EL (cell line): ENCODE measurements at places on chromosomes 2 and 18.

DNA sequence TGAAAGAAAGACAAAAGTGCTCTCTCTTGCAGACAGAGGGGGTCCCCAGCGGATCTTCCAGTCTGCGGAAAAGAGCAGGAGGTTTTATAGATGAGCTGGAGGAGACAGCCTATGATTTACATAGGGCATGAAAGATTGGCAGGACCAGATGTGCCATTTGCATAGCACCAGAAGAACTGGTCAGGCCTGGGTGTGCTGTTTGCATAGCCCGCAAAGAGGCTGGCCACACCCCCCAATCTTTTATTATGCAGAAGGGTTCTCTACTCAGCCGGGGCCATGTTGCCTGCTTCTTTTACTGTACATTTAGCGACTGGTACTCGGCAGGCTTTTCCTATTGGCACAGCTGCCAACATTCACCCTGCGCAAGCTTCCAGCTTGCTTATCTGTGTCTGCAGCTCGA lies 317.6 kb downstream of the GALR1 start:
- DNase-seq = no peak

- DNase-seq = no peak
These were observed 34.0 kb upstream of the STRN start for GRCh38 chr2:37000318-37000717.

- DNase-seq = peak; percentile 41
These were observed 2.3 kb downstream of the EGR4 start for GRCh38 chr2:73291093-73291460.

GRCh38 chr2:48169141-48169592 lies 262.9 kb upstream of the FBXO11 start:
- DNase-seq = no peak

DNA sequence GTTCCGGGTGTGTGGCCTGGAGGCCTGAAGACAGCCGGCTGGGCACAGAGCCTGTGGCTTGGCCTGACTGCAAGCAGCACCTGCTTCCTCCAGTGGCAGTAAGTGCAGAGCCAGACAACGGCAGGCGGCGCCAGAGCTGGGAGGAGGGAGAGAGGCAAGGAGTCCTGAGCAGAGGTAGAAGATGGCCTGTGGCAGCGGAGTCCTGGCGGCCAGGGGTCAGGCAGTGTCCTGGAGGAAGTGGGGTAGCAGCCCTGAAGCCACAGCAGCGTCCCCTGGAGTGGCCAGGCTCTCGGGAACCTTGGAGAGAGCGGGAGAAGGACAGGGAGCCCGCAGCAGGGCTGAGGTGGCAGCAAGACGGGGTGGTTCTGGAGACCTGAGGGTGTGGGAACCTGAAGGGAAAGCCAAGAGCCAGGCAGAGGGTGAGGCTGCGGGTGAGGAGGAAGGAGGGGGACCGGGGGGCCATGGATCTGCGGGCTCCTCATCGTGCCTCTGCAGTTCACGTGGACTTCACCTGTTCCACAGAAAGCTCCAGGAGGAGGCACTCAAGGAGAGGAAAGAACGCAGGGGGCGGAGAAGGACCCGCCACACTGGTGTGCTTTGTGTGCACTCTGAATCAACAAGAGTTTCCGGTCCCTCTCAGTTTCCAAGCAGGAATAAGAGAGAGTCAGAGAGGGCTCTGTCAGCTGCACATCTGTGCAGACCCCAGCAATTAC lies 85.9 kb downstream of the USP40 start:
- no peak for DNase-seq

- no peak for DNase-seq
These were observed 972 bp downstream of the RSAD2 start for GRCh38 chr2:6878549-6878948.

DNA sequence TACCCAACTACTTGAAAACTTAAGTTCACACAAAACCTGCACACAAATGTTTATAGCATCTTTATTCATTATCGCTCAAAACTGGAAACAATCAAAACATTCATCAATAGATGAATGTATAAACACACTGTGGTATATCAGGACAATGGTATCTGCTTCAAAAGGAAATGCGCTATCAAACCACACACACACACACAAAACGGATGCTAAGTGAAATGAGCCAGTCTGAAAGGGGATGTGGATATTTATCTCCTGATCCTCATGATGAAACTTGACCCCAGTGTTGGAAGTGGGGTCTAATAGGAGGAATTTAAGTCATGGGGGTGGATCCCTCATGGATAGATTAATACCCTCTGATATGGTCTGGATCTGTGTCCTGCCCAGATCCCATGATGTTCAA lies 22.0 kb downstream of the PDCL3 start:
- no peak for DNase-seq

GRCh38 chr2:36373149-36373926 lies 17.8 kb downstream of the CRIM1 start:
- DNase-seq = peak; percentile 67

GRCh38 chr2:190382851-190383250 lies 25.3 kb upstream of the MFSD6 start:
- DNase-seq = peak; percentile 34

- no peak for DNase-seq
These were observed 294.7 kb upstream of the EPAS1 start for GRCh38 chr2:46002507-46002883.

- DNase-seq = no peak
These were observed 374.2 kb downstream of the NRXN1 start for GRCh38 chr2:50657735-50658134.

- DNase-seq = no peak
These were observed 12.7 kb upstream of the MAP3K2 start for GRCh38 chr2:127400533-127400896.

- DNase-seq = peak; percentile 66
These were observed 28.5 kb upstream of the NOSTRIN start for GRCh38 chr2:168773719-168774521.

DNA sequence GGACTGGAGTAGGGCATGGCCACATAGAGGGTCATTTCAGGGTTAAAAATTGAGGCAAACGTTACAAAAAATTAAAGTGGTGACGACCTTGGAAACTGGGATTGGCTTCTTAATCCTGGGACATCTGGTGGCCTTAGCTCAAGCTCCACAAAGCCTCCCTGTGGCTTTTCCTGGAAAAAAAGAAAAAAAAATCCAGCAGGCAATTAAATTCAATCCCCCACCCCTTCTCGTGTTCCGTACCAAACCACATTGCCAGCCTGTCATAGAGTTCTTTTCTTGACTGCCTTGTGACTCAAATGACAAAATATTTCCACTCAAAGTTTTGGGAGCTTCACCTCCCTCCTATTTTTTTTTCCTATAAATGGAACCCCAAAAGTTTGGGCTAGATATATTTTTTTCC lies 195.6 kb downstream of the HRH4 start:
- DNase-seq = no peak

GRCh38 chr2:160489111-160489510 lies 4.5 kb downstream of the RBMS1 start:
- peak; percentile 32 for DNase-seq

DNA sequence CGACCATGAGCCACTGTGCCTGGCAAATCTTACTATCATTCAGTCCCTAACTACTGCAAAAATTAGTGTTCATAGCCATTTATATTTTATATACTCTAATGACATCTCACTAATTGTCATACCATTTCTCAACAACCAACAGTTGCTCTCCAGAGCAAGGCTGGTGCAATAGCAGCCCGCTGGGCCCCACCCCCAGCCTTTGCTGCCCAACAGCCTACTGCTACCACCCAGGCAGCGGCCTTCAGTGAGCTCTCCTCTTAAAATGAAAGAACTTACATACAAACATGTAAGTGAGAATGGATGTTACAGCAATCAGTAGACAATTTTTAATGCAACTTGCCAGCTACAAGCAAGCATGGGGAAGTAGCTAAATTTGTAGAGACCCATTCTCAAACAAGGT lies 90.5 kb downstream of the HNRNPLL start:
- no peak for DNase-seq

GRCh38 chr2:137938204-137938603 lies 26.1 kb upstream of the HNMT start:
- DNase-seq = no peak

- no peak for DNase-seq
These were observed 115.5 kb upstream of the CHAC2 start for GRCh38 chr2:53652131-53652530.

GRCh38 chr2:195695002-195695631 lies 38.1 kb downstream of the SLC39A10 start:
- DNase-seq = no peak

GRCh38 chr2:165007161-165007744 lies 51.9 kb upstream of the SLC38A11 start:
- DNase-seq = no peak

GRCh38 chr18:59921384-59921891 lies 21.6 kb downstream of the PMAIP1 start:
- DNase-seq = no peak

DNA sequence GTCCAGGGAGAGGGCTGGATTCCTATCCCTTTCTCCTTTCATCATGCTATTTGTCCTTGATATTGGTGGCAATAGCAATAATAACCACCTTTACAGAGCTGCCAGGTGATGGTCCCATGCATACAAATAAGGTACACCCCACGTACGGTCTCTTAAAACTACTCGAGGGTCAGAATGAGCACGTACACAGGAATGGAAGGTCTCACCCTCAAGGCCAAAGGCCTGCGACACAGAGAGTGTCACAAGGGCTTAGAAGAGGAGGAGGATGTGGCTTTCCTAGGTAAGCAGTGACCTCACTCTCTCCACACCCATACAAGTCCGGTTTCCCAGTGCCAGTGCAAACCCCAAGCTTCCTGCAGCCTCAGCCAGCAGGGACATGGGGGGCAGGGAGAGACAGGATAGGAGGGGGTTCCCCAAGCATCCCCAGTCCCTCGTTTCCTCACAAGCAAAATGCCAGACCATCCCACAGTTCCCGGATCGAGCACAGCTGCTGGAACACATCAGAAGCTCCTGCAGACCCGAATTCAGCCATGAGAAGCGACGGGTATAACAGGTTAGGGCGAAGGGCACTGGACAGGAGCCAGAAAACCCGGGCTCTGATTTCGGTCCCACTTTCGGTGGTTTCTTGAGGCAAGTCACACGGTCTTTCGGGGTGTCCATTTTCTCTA lies 49.2 kb downstream of the PLB1 start:
- DNase-seq = no peak

GRCh38 chr2:3777966-3778365 lies 74.6 kb downstream of the DCDC2C start:
- DNase-seq = no peak

GRCh38 chr18:68843473-68844089 lies 45.7 kb downstream of the CCDC102B start:
- no peak for DNase-seq
